ENCODE measurements at places on chromosomes 4 and X. TPM values are rescaled to one million over a fixed set of nuclear protein-coding genes. Genes with fewer than 3 reads are reported as not detected.

DNA sequence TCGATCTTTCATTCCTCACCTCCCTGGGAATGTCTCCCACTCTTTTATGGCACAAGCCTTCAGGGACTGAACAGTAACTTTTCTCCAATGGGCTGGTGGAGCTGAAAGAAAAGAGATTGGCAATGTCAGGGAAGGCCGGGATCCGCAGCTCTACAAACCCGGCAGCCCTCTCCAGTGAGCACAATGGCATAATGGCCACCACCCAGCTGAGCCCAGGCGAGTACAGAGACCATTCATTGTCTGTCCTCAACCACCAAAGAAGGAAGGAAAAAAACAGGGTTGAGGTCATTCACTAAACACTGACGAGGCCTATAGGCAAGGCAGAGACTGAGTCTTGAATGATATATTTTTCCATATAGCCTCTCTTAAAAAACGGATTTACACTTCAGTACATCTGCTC, 3.6 kb downstream of the GEMIN8 start:
- H3K4me1 ChIP-seq, result peaks cover 22% of the 10 kb centered on the region
- no peak overlapping the region for H3K27ac ChIP-seq
- no peak for DNase-seq
- no peaks in the 10 kb centered on the region for H3K27me3 ChIP-seq
- no peak overlapping the region for H3K4me3 ChIP-seq

GRCh38 chr4:68736813-68737212, 66.4 kb upstream of the UGT2B15 start:
- no peak overlapping the region for H3K4me3 ChIP-seq
- no peaks in the 10 kb centered on the region for H3K27me3 ChIP-seq
- no peak overlapping the region for H3K27ac ChIP-seq
- DNase-seq, result no peak
- H3K4me1 ChIP-seq, result no peaks in the 10 kb centered on the region
- H3K36me3 ChIP-seq, result no peaks in the 10 kb centered on the region

CT45A6 gene
- not detected for total RNA-seq

DNA sequence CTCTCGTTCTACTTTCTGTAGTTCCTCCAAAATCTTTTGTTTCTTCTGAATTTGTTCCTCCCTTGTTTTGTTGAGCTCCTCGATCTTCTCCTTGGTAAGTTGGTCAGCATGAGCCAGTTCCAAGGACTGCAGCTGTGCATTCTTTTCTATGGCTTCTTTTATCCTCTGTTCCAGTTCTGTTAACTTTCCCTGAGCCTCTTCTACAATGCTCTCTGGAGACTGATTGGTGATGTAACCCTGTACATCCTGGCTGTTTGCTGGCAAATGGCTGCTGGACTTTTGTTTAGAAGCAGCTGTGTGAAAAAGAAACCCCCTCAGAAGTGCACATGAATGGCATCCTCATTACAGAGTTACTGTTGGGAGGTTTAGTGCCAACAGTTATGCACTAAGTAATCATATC, 70.5 kb upstream of the COX18 start:
- H3K27ac ChIP-seq, result no peak overlapping the region
- peaks cover 6% of the 10 kb centered on the region for H3K4me1 ChIP-seq
- no peaks in the 10 kb centered on the region for H3K27me3 ChIP-seq

CENPE gene
- total RNA-seq, result 32.4 TPM

DNA sequence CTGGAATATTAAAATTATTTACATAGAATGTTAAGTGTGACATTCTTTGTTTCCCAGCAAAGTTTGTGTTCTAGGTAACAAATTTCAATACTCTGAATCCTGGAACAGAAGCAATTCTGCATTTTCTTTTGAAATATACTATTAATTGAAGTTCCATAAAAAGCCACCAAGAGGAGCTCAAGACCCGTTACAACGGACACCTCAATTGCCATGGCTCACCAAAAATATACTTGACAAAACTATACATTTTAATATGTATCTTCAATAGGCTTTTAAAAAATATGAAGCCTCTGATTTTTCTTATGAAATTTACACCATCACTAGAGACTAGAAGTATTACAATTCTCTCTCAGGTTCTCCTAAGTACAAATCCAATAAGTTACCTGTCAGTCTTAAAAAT, 111.4 kb downstream of the NYX start:
- peak; percentile 31 for DNase-seq
- H3K27ac ChIP-seq, result no peak overlapping the region
- no peak overlapping the region for H3K4me3 ChIP-seq
- no peaks in the 10 kb centered on the region for H3K36me3 ChIP-seq

DNA sequence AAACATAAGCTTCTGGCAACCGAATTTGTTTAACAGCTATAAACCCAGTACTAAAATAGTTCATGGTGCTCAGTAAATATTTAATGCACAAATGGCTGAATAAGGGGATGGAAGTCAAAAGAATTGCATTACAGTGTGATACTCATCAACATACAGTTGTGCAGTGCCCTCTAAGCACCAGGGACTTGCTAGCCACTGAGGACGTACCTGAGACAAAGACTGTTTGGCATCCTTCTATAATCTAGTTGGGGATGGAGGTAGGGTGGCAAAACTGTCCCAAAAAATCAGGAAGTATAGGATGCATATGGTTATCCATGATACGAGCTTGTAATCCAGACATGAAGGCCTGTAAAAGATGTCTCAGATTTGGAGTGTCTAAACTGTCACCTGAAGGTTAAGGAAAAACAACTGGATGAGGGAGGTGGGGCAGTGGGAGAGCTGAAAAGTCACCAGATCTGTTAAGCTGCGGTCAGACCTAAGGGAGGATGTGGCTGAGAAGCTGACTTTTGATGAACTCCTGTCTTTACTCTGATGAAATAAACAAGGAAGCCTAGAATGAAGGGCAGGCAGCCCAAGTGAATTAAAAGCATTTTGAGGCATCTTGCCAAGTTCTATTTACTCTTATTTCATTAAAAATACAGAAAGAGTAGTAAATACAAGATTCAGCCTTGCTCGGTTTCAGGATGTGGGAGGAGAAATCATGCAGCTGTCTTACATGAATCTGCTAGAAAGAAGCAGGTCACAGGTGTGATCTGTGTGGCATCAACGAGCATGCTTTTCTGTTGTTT, 12.0 kb upstream of the CD38 start:
- H3K4me1 ChIP-seq, result peaks cover 5% of the 10 kb centered on the region
- no peaks in the 10 kb centered on the region for H3K36me3 ChIP-seq
- DNase-seq, result no peak
- no peak overlapping the region for H3K27ac ChIP-seq
- no peaks in the 10 kb centered on the region for H3K27me3 ChIP-seq

RAI2 gene
- not detected for total RNA-seq

- H3K4me3 ChIP-seq, result no peak overlapping the region
- peaks cover 12% of the 10 kb centered on the region for H3K36me3 ChIP-seq
- H3K27ac ChIP-seq, result peak overlapping the region; percentile 52
- H3K27me3 ChIP-seq, result no peaks in the 10 kb centered on the region
- DNase-seq, result peak; percentile 14
These were observed 47.5 kb downstream of the CENPE start for GRCh38 chr4:103150677-103151076.

GRCh38 chr4:121822796-121823504, 733 bp downstream of the CCNA2 start:
- peaks cover 15% of the 10 kb centered on the region for H3K36me3 ChIP-seq
- peak overlapping the region; percentile 82 for H3K4me3 ChIP-seq
- DNase-seq, result peak; percentile 47
- peaks cover 14% of the 10 kb centered on the region for H3K4me1 ChIP-seq

PRKG2 gene
- total RNA-seq, result 0.23 TPM

CXCR3 gene
- total RNA-seq, result not detected

DNA sequence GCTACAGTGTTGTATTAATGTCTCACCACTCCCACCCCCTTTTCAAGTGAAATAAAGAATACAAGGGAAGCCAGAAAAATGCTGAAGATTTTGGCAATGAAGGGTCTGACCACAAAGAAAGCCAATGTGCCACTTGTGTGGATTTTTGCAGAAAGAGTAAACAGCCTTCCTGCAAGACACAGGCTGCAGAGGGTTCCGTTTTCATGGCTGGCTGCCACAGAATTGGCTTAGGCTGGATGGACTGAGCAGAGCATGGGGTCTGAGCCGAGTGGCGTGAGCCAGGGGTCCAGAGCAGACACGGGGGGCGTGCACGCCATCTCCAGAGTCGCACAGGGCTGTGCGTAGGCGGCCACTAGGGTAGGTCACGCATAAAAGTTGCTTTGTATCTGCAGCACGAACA, 69.2 kb downstream of the MTNR1A start:
- H3K4me3 ChIP-seq, result peak overlapping the region; percentile 50
- no peak overlapping the region for H3K27ac ChIP-seq
- H3K36me3 ChIP-seq, result no peaks in the 10 kb centered on the region

GRCh38 chrX:38982370-38982769, 181.1 kb downstream of the MID1IP1 start:
- no peak overlapping the region for H3K4me3 ChIP-seq
- no peaks in the 10 kb centered on the region for H3K36me3 ChIP-seq
- DNase-seq, result no peak
- peaks cover 50% of the 10 kb centered on the region for H3K27me3 ChIP-seq

GRCh38 chrX:25020391-25020904, 4.7 kb upstream of the ARX start:
- no peak overlapping the region for H3K27ac ChIP-seq
- peaks cover 5% of the 10 kb centered on the region for H3K4me1 ChIP-seq
- H3K4me3 ChIP-seq, result peak overlapping the region; percentile 43

- peaks cover 9% of the 10 kb centered on the region for H3K36me3 ChIP-seq
- H3K4me3 ChIP-seq, result peak overlapping the region; percentile 78
- peaks cover 11% of the 10 kb centered on the region for H3K4me1 ChIP-seq
- no peak for DNase-seq
- H3K27ac ChIP-seq, result peak overlapping the region; percentile 58
- H3K27me3 ChIP-seq, result no peaks in the 10 kb centered on the region
These were observed 602 bp downstream of the PRKX start for GRCh38 chrX:3712870-3713224.

DNA sequence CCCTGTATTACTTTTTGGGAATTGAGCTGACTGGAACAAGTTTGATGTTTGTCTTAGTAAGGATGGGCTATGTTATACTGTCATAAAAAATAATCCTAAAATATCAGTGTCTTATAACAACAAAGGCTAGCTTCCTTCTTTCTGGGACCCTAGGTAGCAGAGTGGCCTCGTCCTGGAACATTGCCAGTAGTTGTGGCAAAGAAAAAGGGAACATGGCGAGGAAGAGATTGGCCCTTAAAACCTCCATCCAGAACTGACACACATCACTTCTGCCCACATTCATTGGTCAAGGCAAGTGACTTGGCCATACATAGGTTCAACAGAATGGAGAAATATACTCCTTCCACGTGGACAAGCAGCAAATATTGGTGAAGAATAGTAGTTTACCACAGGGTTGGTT, 287.9 kb downstream of the PPP1R2C start:
- H3K4me1 ChIP-seq, result no peaks in the 10 kb centered on the region
- DNase-seq, result no peak
- H3K27ac ChIP-seq, result no peak overlapping the region

GRCh38 chrX:139936259-139936658, 3.4 kb upstream of the ATP11C start:
- no peak overlapping the region for H3K27ac ChIP-seq
- no peak for DNase-seq
- H3K4me1 ChIP-seq, result no peaks in the 10 kb centered on the region
- H3K4me3 ChIP-seq, result no peak overlapping the region
- no peaks in the 10 kb centered on the region for H3K27me3 ChIP-seq

VEGFC gene
- total RNA-seq, result 11.1 TPM

LAMP2 gene
- total RNA-seq, result 67.0 TPM

DNA sequence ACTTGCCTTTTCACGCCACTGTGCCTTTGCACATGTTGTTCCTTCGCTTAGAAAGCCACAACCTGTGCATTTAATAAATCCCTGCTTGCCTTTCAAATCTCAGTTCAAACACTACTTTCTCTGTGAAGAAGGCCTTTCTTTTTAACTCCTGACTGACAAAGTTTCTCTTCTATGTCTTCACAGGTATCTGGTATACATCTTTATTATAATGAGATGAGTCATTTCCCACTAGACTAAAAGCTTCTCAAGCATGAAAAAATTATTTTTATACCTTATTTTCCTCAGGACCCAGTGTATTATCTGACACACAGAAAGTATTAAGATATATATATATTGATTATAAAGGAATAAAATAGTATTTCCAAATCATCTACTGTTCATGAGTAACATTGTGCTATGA, 189.9 kb downstream of the TBCK start:
- no peaks in the 10 kb centered on the region for H3K27me3 ChIP-seq
- no peak overlapping the region for H3K27ac ChIP-seq
- H3K4me3 ChIP-seq, result no peak overlapping the region
- no peaks in the 10 kb centered on the region for H3K36me3 ChIP-seq
- DNase-seq, result no peak

GRCh38 chr4:130542953-130543352, 1447.0 kb downstream of the C4orf33 start:
- DNase-seq, result no peak
- no peaks in the 10 kb centered on the region for H3K36me3 ChIP-seq
- H3K27me3 ChIP-seq, result no peaks in the 10 kb centered on the region
- no peaks in the 10 kb centered on the region for H3K4me1 ChIP-seq
- no peak overlapping the region for H3K27ac ChIP-seq

GYPE gene
- total RNA-seq, result not detected

DNA sequence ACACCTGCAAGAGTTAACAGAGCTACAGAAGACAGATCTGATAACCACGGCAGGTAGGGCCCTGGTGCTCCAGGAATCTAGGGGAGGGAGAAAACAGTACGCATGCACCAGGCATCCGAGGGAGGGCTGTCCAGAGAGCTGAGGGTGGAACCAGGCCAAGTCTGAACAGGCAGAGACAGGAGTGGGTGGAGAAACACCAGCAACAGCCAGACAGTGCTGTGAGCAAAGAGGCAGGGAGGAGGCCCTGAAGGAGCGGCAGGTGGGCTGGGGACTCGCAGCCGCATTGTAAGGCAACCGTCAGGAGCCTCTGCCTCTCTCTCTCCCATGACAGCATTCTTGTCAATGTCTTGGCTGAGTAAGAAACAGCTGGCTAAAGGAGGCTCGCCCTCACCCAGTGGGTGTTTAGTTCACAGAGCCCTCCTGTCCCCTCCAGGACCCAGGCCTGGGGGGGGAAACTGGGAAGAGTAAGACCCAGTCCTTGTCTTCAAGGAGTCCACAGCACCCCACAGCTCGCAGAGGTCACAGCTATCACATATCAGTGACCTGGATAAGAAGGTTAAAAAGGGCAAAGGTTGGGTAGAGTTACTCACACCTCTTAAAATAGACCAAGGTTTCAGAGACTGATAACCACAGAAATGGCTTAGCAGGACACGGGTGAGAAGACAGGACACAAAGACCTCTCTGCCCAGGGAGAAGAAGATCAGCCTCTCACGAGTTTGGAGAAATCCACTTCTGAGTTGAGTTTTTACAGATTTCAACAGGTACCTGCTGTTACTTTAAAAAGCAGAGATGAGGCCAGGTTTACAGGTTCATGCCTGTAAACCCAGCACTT, 10.5 kb downstream of the ACSL1 start:
- H3K36me3 ChIP-seq, result peaks cover 35% of the 10 kb centered on the region
- H3K4me1 ChIP-seq, result peaks cover 76% of the 10 kb centered on the region
- peak; percentile 96 for DNase-seq
- peak overlapping the region; percentile 87 for H3K4me3 ChIP-seq
- H3K27me3 ChIP-seq, result no peaks in the 10 kb centered on the region

GRCh38 chrX:151287954-151288353, 109.1 kb upstream of the VMA21 start:
- no peaks in the 10 kb centered on the region for H3K4me1 ChIP-seq
- no peak overlapping the region for H3K4me3 ChIP-seq
- DNase-seq, result no peak
- no peaks in the 10 kb centered on the region for H3K27me3 ChIP-seq

- H3K4me1 ChIP-seq, result no peaks in the 10 kb centered on the region
- no peaks in the 10 kb centered on the region for H3K27me3 ChIP-seq
- H3K27ac ChIP-seq, result no peak overlapping the region
- H3K4me3 ChIP-seq, result no peak overlapping the region
- DNase-seq, result no peak
- H3K36me3 ChIP-seq, result no peaks in the 10 kb centered on the region
These were observed 31.5 kb downstream of the GPR174 start for GRCh38 chrX:79176028-79176427.

HTN3 gene
- total RNA-seq, result not detected
